Prostate gland (tissue), 2 donors: ENCODE measurements at places on chromosomes 7 and 10.

DNA sequence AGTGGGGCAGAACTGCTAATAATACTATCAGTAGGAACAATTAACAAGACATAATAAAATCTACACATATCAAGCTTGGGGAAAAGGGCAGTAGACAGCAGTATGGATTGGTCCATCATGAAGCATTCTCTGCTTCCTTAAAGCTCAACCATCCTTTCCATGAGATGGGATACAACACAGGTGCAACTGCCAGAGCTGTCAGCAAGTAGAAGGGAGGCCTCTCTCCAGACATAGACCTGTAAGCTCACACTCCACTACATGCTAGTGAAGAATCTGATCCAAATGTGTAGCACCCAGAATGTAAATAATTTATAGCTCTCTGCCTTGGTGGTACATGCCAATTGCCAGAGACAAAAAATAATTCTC is 41.5 kb upstream of the ANAPC16 start:
- H3K27me3 ChIP-seq: no peaks in the 10 kb centered on the region
- H3K36me3 ChIP-seq: peaks cover 2% of the 10 kb centered on the region
- H3K4me3 ChIP-seq: no peak overlapping the region
- no peaks in the 10 kb centered on the region for H3K4me1 ChIP-seq
- no peak for DNase-seq

DNA sequence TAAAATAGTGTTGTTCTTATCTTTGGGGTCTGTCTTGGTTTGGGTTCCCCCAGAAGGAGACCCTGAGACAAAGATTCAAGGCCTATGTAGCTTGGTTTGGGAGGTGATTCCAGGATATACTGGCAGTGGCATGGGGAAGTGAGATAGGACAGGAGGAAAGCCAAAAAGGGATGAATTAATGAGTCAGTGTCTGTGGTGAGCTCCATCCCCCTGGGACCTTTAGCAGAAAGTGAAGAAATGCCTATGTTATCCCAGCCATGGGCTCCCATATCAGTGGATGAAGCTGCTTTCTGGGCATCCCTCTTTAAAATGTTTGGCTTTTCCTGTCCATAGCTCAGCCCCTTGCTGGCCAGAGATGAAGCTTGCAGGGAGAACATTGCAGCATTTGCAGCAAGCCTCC is 217.0 kb upstream of the CTBP2 start:
- H3K4me1 ChIP-seq: no peaks in the 10 kb centered on the region
- no peaks in the 10 kb centered on the region for H3K27me3 ChIP-seq
- no peaks in the 10 kb centered on the region for H3K36me3 ChIP-seq
- no peak overlapping the region for H3K27ac ChIP-seq
- DNase-seq: no peak

GRCh38 chr10:129509835-129510234 is 42.8 kb downstream of the MGMT start:
- H3K27ac ChIP-seq: no peak overlapping the region
- no peak for DNase-seq
- H3K4me3 ChIP-seq: no peak overlapping the region
- H3K27me3 ChIP-seq: no peaks in the 10 kb centered on the region
- H3K36me3 ChIP-seq: no peaks in the 10 kb centered on the region

- no peaks in the 10 kb centered on the region for H3K4me1 ChIP-seq
- no peak for DNase-seq
- H3K27ac ChIP-seq: no peak overlapping the region
- no peak overlapping the region for H3K4me3 ChIP-seq
- H3K27me3 ChIP-seq: no peaks in the 10 kb centered on the region
- no peaks in the 10 kb centered on the region for H3K36me3 ChIP-seq
These were observed 257.7 kb downstream of the SNX13 start for GRCh38 chr7:17682586-17682985.

DNA sequence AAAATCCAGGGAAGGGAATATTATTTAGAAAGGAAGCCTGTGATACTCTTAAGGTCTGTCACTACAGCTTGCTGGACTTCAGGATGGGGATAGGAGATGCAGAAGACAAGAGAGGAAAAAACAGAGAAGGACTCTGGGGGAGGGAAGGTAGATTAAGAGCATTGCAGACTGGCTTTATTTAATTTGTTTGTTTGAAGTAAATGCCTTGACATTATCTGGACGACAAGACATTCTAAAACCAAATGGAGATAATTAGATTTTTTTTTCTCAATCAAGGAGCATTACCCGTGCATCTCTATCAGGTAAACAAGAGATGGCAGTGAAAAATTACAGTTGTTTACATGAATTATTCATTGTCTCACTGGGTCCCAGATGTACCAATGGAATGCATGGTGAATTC is 24.3 kb downstream of the ACTA2 start:
- H3K4me1 ChIP-seq: no peaks in the 10 kb centered on the region
- no peak overlapping the region for H3K27ac ChIP-seq
- no peak for DNase-seq
- H3K4me3 ChIP-seq: no peak overlapping the region
- no peaks in the 10 kb centered on the region for H3K36me3 ChIP-seq
